NCI-H82 (cell line): ENCODE measurements at places on chromosomes 7 and 10.

DNA sequence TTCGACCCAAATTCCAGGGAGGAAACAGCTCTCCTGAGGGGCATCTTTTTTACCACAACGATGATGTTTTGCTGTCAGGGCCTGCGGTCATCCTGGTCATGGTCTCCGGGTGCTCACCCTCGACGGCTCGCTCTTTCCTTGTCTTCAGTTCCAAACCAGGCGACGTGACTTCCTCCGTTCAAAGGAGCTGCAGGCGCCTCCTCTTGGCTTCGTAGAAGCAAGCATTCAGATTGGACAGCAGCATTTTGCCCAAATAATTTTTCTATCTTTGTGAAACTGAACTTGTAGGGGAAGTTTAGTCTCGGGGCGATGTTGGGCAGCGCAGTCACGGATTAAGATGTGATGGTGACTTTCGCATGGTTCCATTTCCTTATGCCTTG lies 208.9 kb downstream of the DNAJB6 start:
- DNase-seq, result no peak

GRCh38 chr7:135239263-135239662 lies 5.6 kb downstream of the STRA8 start:
- DNase-seq, result no peak

DNA sequence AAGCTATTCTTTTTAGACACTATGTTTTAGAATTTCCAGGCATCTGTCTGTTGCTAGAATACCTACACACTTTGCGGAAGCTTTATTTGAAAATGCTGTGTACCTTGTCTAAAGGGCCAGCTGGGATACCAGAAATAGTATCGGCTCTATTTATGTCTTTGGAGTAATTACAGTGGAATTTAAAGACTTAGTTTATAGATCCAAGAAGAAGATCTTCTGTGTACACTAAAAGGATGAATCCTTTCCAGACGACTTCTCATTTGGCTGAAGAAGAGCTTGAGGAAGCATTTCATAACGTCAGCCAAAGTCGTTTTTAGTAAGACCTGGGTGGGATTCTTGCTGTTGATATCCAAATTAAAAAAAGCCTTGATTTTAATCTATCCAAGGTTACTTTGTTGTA lies 365.9 kb downstream of the INHBA start:
- no peak for DNase-seq

DNA sequence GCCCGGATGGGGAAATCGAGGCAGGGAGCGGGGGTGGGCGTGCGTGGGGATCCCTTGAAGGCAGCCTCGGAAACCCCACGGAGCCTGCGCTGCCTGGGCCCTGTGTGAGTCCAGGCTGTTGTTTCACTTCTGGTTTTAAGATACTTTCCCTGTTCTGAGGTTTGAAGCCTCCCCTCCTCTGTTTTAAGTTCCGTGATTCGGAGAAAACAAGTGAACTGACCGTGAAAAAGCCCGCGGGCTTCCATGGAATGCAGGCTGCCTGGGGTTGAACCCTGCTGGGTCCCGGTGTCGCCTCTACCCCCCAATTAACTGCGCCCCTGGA lies 401 bp downstream of the LRRC27 start:
- no peak for DNase-seq

- peak; percentile 66 for DNase-seq
Observed at GRCh38 chr10:75018251-75018650, 93.2 kb upstream of the SAMD8 start.

- peak; percentile 30 for DNase-seq
Observed at GRCh38 chr10:99431190-99431760, 851 bp upstream of the GOT1 start.

DNA sequence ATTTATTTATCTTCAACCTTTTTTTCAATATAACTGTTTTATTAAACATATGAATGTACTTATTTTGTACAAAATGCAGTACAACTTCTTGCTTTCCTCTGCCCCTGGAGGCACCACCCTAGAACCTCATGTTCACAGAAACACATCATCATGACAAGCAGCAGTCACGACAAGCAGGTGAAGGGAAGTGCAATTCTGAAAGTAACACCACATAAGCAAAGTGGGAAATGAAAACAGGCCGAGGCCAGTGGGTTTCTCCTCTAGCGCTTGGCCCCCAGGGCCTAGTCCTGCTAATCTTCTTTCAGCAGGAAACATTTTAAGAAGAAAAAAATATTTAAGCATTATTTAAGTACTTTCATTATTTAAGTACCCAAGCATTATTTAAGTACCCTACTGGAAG lies 598.1 kb downstream of the SH2D4B start:
- no peak for DNase-seq

- DNase-seq, result no peak
Observed at GRCh38 chr10:68082872-68083271, 7.8 kb upstream of the HERC4 start.

DNA sequence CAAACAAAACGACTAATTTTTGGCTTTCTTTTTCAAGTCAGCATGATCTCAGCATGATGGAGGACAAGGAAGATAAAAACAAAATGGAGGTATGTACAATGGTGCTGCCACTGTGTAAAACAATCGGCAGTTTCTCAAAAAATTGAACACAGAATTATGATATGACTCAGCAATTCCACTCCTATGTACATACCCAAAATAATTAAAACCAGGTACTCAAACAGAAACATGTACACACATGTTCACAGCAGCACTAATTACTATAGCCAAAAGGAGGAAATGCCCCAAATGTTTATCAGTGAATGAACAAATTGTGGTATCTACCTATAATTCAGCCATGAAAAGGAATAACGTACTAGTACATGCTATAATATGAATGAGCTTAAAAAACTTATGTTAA lies 29.9 kb downstream of the SNX13 start:
- no peak for DNase-seq

- DNase-seq, result peak; percentile 26
Observed at GRCh38 chr10:106825576-106826364, 338.7 kb downstream of the SORCS1 start.

DNA sequence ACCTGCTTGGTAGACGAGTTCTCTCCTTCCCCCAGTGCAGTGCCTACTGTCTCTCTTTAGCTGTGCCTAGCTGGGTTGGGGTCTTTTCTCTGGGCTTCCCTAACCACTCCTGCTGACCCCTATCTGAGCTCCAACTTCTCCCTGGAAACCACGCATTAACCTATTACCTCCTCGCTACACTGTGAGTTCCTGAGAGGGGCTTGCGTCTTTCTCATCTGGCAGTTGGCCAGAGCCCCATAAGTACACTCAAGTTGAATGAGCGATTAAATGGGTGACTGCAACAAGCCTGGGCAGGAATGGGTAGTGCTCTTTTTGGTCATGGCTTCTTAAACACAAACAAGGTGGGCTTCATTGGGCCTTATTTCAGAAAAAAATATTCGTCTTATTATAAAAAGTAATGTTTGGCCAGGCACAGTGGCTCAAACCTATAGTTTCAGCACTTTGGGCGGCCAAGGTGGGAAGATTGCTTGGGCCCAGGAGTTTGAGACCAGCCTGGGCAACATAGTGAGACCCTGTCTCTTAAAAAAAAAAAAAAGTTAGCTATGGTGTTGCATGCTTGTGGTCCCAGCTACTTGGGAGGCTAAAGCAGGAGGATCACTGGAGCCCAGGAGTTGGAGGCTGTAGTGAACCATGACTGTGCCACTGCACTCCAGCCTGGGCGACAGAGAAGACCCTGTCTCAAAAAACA lies 41.4 kb downstream of the SYPL1 start:
- peak; percentile 11 for DNase-seq

GRCh38 chr7:135186841-135187253 lies 16.3 kb upstream of the CYREN start:
- no peak for DNase-seq

DNA sequence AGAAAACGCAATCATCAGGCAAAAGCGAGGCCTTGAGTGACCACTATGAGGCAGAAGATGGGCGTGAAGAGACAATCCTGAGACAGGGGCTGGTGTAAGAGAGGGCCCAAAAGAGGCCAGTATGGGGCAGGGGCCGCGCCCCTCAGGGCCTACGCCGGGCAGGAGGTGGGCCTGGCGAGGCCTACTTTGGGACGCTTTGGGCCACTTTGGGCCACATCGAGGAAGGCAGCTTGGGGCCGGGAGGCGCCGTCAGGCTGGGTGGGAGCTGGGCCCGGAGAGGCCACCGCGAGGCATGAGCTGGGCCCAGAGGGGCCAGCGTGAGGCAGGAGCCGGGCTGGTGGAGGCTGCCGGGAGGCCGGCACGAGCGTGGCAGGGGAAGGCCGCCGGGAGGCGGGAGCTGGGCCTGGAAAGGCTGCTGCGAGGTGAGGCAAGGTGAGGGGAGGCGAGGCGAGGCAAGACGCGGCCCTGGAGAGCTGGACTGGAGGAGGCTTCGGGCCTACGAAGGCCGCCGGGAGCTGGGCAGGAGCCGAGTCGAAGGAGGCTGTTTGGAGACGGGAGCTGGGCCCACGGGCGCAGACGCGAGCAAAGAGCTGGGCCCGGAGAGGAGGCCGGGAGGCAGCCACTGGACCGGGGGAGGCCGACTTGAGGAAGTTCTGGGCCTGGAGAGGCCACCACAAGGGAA lies 171.3 kb downstream of the TPST1 start:
- DNase-seq, result no peak

DNA sequence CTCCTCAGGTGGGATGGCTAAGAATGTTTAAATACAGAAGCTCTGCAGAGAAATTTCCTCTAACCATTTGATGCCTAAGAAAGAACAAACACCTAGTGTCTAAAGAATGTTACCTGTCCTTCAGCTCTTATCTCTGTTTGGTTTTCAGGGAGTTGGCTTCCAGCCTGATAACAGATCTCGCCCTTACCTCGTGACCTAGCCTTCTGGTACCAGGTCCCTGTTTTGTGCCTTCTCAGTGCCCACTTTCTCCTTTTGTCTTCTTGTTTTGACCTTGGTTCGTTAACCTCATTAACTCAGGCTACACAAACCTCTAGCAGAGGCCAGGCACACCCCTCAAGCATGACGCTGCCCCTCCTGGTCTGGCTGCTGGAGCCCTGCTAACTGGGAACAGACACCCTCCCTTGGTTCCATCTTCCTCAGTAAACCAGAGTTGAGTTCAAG lies 16.1 kb upstream of the RAB11FIP2 start:
- no peak for DNase-seq

GRCh38 chr7:1642291-1642731 lies 27.8 kb upstream of the ELFN1 start:
- no peak for DNase-seq

- no peak for DNase-seq
Observed at GRCh38 chr7:27513885-27514284, 148.8 kb downstream of the HIBADH start.

- DNase-seq, result no peak
Observed at GRCh38 chr10:97336446-97336845, 1.9 kb upstream of the FRAT2 start.

- DNase-seq, result no peak
Observed at GRCh38 chr10:124993736-124994451, 52.0 kb downstream of the ZRANB1 start.

GRCh38 chr10:77504873-77505257 lies 132.7 kb downstream of the KCNMA1 start:
- DNase-seq, result peak; percentile 83

DNA sequence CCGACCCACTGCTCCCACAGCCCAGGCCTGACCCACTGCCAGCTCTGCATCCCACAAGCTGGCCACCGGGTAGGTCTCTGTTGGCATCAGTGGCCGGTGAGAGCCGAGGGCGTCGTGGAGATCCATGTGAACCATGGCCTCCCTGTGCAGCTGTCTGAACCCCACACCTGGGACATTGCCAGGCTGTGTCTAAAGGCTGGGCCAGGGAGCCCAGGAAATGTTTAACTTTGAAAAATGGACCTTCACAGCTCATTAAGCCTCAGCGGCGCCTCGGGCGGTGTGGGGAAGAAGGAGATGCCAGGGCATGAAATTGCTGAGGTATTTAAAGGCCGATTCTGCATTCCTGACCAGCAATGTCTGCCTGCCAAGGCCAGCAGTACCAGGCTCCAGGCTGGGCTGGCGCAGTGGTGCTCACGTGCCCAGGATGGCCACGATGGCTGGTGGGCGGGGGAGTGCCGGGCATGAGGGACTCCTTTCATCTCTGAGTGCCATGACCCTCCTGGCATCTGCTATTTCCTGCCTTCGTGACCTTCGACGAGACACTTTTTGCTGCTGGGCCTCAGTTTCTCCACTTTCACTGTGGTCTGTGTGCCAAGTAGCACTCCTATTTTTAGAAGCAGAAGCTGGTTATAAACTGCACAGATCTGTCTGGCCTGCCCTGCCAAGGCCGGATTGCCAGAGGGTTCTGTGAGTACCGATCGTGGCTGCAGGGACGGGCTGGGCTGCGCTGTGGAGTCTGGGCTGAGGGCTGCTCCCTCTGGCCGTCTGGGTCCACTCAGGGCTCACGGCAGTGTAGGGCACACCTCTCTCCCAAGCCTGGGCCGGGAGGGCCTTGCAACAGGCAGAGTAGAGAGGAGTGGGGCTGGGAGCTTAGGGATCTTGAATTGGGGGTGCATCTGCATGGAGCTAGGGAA lies 21.8 kb downstream of the ELFN1 start:
- no peak for DNase-seq

DNA sequence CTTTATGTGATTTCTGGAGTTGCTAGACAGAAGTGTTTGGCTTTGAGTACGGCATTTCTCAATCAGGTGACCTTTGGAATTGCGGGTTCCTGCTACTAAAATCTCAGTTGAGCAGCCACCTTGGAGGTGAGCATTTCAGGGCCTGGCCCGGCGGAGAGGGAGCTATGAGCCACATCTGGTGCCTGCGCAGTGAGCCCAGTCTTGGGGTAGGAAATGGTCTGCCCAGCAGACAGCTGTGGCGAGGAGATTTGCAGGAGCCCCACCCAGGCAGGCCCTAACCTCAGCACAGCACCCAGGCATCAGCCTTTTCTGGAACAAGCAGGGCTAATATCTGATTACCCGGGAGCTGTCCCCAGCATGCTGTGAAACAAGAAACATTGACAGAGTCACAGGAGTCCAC lies 547.9 kb upstream of the FOXK1 start:
- no peak for DNase-seq

GRCh38 chr7:69213878-69214277 lies 384.4 kb upstream of the AUTS2 start:
- no peak for DNase-seq

GRCh38 chr7:69208276-69208675 lies 390.0 kb upstream of the AUTS2 start:
- DNase-seq, result no peak

GRCh38 chr10:100826031-100826651 lies 80.8 kb downstream of the PAX2 start:
- DNase-seq, result peak; percentile 20

DNA sequence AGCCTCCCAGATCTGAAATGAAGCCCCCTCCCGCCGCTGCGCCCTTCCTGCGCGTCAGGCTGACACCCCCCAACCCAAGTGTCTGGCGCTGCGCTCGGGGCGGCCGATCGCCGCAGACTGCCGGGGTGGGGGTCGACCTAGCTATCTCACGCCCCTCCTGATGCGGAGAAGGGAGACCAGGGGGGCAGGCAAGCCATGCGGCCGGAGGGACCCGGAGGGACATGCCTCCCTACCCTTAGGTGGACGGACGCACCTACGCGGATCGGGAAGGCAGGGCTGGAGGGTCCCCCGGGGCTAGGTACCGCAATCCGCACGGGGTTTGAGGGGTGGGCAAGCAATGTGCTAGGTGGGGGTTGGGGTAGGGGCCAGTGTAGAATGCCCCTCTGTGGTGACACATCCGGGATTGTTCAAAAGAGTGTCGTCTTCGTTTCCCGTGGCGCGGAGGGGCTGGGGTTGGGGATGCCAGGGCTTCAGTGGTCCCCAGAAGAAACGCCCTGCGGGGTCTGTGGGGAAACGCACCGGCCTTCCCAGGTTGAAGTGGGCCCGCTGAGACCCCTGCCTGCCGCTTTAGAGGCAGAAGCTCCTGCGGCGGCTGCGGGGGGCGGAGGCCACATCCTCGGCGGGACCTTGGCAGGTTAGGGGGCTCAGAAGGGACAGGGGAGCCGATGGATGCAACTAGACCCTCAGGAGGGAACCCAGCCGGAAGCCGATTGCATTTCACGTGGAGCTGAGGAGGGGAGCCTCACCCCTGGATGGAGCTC lies 913 bp downstream of the ADCYAP1R1 start:
- DNase-seq, result peak; percentile 47

GRCh38 chr10:131921184-131921583 lies 20.4 kb downstream of the PPP2R2D start:
- DNase-seq, result no peak
